ENCODE measurements at places on chromosomes 16 and 17. TPM values are rescaled to one million over a fixed set of nuclear protein-coding genes. Genes with fewer than 3 reads are reported as not detected.
A peak's percentile ranks its signal among the peaks of the same experiment; 100 is the strongest.

GRCh38 chr16:84559311-84559932 is 55.0 kb upstream of the MEAK7 start:
- H3K4me1 ChIP-seq, result peaks cover 16% of the 10 kb centered on the region
- no peak for DNase-seq
- H3K36me3 ChIP-seq, result no peaks in the 10 kb centered on the region
- no peak overlapping the region for H3K4me3 ChIP-seq
- peak overlapping the region; percentile 56 for H3K27ac ChIP-seq

DNA sequence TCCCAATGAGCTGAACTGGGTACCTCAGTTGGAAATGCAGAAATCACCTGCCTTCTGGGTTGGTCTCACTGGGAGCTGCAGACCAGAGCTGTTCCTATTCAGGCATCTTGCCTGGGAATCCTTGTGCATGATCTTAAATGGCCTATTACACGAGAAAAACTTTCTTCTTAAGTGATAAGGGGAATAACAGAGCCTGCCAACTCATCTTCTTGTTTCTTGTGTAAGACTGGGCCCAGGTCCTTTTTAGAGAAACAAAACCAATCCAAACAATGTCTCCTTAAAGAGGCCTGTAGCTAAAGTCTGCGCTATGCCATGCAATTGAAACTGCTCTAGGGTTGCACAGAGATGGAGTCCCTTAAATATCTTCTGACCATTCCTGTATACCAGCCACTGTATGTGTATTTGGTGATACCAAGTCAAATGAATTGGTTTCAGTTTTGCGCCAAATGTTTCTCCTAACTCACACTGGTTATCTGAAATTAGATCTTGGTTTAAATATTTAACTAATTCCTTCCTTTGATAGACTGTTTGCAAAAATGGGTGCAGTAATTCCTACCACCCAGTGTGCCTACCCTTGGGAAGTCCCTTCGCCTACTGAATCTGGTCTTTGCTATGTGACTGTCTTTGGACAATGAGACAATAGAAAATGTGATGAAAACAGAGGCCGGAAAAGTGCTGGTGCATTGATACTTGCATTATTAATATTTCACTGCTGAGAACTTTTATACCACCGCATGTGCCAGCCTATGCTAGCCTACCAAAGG is 6.5 kb upstream of the CCL23 start:
- H3K36me3 ChIP-seq, result no peaks in the 10 kb centered on the region
- H3K4me1 ChIP-seq, result no peaks in the 10 kb centered on the region
- peaks cover 32% of the 10 kb centered on the region for H3K27me3 ChIP-seq
- no peak overlapping the region for H3K27ac ChIP-seq
- no peak for DNase-seq

- H3K36me3 ChIP-seq, result peaks cover 23% of the 10 kb centered on the region
- no peak for DNase-seq
- H3K4me1 ChIP-seq, result no peaks in the 10 kb centered on the region
- H3K4me3 ChIP-seq, result no peak overlapping the region
Observed at GRCh38 chr17:63790057-63790456, 16.1 kb downstream of the DDX42 start.

PRAC1 gene
- total RNA-seq, result 0.88 TPM

DNA sequence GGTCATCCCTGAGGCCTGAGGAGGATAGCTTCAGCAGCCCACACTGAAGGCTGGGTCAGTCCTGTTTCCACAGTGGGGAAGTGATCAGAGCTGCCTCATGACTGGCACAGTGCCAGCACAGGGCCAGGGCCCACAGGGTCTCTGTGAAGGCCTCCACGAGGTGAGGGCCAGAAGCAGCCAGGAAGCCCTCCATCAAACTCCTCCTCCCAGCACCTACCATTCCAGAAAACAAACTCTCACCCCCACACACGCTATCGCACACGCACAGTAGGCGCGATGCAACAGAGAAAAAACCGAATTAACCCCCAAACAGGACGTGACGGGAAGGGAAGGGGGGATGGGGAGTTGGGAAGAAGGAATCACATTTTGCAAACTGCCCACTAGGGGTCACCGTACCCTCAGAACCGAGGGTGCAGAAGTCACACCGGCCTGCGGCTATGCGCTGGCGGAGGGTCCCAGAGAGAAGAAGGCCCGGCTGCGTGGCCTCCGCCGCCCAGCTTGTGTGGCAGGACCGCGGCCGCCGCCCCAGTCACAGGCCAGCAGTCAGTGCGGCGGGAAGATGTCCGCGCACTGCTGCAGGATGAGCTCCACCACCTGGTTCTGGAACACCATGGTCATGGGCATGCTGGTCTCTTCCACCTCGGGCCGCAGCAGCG is 37.6 kb downstream of the ARHGAP27 start:
- peak; percentile 80 for DNase-seq
- H3K27ac ChIP-seq, result peak overlapping the region; percentile 56
- peaks cover 4% of the 10 kb centered on the region for H3K4me1 ChIP-seq
- peak overlapping the region; percentile 47 for H3K4me3 ChIP-seq
- H3K36me3 ChIP-seq, result peaks cover 6% of the 10 kb centered on the region
- H3K27me3 ChIP-seq, result peaks cover 15% of the 10 kb centered on the region

TBC1D3 gene
- not detected for total RNA-seq

MYH13 gene
- total RNA-seq, result not detected

KRTAP3-1 gene
- total RNA-seq, result 1.7 TPM

SPATA22 gene
- not detected for total RNA-seq

- peak within 1 kb of the TSS; percentile 84 for H3K27ac ChIP-seq
- peaks cover 10% of the 10 kb centered on the region for H3K4me1 ChIP-seq
- H3K36me3 ChIP-seq, result peaks cover 8% of the 10 kb centered on the region
- H3K4me3 ChIP-seq, result peak within 1 kb of the TSS; percentile 86
- no peaks in the 10 kb centered on the region for H3K27me3 ChIP-seq
Observed at GRCh38 chr16:81095953-81096714, at the start of gene GCSH. Gene GCSH (minus strand): TSS chr16:81096395. CDS start chr16:81096278, 117 bp downstream.

RHBDL3 gene
- total RNA-seq, result 4.4 TPM

HLF gene
- 2.6 TPM for total RNA-seq

GRB7 gene
- 31.8 TPM for total RNA-seq

GRCh38 chr17:17988427-17988945 is 15.8 kb downstream of the DRC3 start:
- no peak overlapping the region for H3K27ac ChIP-seq
- H3K27me3 ChIP-seq, result no peaks in the 10 kb centered on the region
- no peak for DNase-seq
- H3K4me3 ChIP-seq, result no peak overlapping the region

DNA sequence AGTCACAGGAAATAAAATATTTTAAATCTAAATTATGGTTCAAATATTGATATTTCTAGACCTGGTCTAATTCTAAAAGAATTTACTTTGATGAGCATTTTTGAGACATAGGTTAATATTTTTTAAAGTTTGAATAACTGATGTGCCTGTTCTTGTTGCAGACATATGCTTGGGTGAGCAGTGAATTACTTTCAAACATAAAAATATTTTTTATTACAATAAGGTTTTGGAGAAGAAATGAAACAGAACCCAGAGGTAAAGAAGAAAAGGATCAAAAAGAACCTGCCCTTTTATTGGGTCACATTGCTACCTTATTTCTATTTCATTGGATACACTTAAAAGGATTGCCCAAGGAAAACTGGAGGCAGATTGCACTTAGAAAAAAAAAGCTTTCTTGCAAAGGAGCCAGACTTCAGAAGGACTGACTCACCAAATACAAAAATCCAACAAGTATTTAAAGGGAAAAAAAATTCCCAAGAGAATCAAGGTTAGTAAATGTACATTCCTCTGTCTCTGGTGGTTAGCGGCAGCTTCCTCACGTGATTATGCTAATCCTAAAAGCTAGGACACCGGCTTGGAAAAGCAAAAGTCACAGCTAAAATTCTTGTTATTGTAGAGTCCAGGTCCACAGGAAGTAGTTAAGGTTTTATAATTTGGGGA is 18.5 kb downstream of the ENPP7 start:
- H3K36me3 ChIP-seq, result no peaks in the 10 kb centered on the region
- no peak overlapping the region for H3K27ac ChIP-seq
- no peak overlapping the region for H3K4me3 ChIP-seq
- peaks cover 10% of the 10 kb centered on the region for H3K4me1 ChIP-seq

SLC22A31 gene
- 5.3 TPM for total RNA-seq

- no peaks in the 10 kb centered on the region for H3K27me3 ChIP-seq
- peak overlapping the region; percentile 64 for H3K4me3 ChIP-seq
- no peak for DNase-seq
- H3K4me1 ChIP-seq, result peaks cover 52% of the 10 kb centered on the region
Observed at GRCh38 chr17:42518755-42519545, 17.1 kb upstream of the NAGLU start.

GRCh38 chr17:17882082-17882581 is 45.3 kb upstream of the SREBF1 start:
- no peak for DNase-seq
- H3K4me3 ChIP-seq, result no peak overlapping the region
- peaks cover 27% of the 10 kb centered on the region for H3K36me3 ChIP-seq

- H3K4me1 ChIP-seq, result peaks cover 32% of the 10 kb centered on the region
- DNase-seq, result no peak
- peaks cover 57% of the 10 kb centered on the region for H3K27me3 ChIP-seq
- no peak overlapping the region for H3K4me3 ChIP-seq
- no peaks in the 10 kb centered on the region for H3K36me3 ChIP-seq
- H3K27ac ChIP-seq, result no peak overlapping the region
Observed at GRCh38 chr17:43548689-43549379, 2.7 kb upstream of the ETV4 start.

GDPD1 gene
- 8.0 TPM for total RNA-seq

GPR142 gene
- 4.1 TPM for total RNA-seq

DNA sequence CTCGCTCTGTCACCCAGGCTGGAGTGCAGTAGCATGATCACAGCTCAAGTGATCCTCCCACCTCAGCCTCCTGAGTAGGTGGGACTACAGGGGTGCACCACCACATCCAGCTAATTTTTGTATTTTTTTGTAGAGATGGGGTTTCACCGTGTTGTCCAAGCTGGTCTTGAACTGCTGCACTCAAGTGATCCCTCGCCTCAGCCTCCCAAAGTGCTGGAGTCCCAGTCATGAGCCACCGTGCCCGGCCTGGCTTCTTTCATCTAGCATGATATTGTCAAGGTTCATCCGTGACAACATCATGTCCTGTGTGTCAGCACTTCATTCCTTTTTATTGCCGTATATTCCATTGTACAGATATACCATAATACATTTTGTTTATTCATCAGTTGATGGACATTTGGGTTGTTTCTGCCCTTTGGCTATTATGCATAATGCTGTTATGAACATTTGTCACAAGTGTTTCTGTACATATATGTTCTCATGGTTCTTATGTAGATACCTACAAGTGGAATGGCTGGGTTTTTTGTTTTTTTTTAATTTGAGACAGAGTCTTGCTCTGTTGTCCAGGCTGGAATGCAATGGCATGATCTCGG is 3.4 kb upstream of the GHDC start:
- H3K4me1 ChIP-seq, result peaks cover 8% of the 10 kb centered on the region
- H3K27ac ChIP-seq, result no peak overlapping the region
- no peaks in the 10 kb centered on the region for H3K27me3 ChIP-seq
- no peak overlapping the region for H3K4me3 ChIP-seq
- H3K36me3 ChIP-seq, result no peaks in the 10 kb centered on the region
- DNase-seq, result no peak

CCDC78 gene
- 3.9 TPM for total RNA-seq

GRCh38 chr16:85348911-85349334 is 236.7 kb upstream of the CIBAR2 start:
- no peaks in the 10 kb centered on the region for H3K27me3 ChIP-seq
- peaks cover 43% of the 10 kb centered on the region for H3K4me1 ChIP-seq
- H3K4me3 ChIP-seq, result no peak overlapping the region
- DNase-seq, result no peak
- H3K27ac ChIP-seq, result peak overlapping the region; percentile 19

GRCh38 chr17:6843241-6843880 is 11.8 kb upstream of the TEKT1 start:
- no peaks in the 10 kb centered on the region for H3K4me1 ChIP-seq
- no peak for DNase-seq
- no peaks in the 10 kb centered on the region for H3K36me3 ChIP-seq
- H3K4me3 ChIP-seq, result no peak overlapping the region
- no peak overlapping the region for H3K27ac ChIP-seq

TMEM238L gene
- not detected for total RNA-seq

MYH8 gene
- 0.05 TPM for total RNA-seq

DNA sequence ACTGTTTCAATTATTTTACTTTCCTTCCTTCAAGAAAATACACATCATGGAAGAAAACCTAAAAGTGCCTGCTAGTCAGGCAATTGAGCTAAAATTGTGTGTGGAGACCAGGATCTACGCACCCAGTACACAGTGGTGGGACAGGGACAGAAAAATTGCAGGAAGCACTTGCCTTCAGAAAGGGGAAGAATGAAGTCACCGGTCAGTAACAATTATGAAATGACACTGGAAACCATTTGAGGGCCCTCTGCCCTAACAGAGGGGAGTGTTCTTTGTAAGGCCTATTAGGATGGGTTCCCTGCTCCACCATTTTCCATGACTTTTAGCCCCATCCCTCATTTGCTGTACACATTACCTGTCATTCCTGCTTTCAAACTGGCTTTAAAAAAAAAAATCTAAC is 4.5 kb upstream of the PHAF1 start:
- no peaks in the 10 kb centered on the region for H3K27me3 ChIP-seq
- peaks cover 14% of the 10 kb centered on the region for H3K4me1 ChIP-seq

HOXB5 gene
- total RNA-seq, result 20.8 TPM

DHX8 gene
- total RNA-seq, result 50.1 TPM

DNA sequence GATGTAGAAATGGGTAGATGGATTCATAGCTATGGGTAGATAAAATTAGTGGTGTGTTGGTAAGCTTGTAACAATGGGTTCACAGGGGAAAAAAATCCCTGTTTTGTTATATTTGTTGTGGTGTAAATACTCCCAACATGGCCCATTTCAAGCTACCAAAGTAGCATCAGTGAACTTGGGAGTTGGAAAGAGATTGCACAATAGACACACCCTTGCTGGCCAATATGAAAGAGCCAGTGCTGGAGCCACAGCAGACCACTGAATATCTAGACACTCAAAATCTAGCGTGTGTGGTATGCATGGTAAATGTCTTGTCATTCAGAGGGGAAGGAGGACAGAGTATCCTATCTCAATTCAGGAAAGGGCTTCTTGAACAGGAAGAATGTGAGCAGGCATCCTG is 565.1 kb upstream of the SALL1 start:
- H3K27me3 ChIP-seq, result no peaks in the 10 kb centered on the region
- no peak for DNase-seq
- H3K36me3 ChIP-seq, result no peaks in the 10 kb centered on the region
- H3K4me1 ChIP-seq, result no peaks in the 10 kb centered on the region
- H3K27ac ChIP-seq, result no peak overlapping the region

DNA sequence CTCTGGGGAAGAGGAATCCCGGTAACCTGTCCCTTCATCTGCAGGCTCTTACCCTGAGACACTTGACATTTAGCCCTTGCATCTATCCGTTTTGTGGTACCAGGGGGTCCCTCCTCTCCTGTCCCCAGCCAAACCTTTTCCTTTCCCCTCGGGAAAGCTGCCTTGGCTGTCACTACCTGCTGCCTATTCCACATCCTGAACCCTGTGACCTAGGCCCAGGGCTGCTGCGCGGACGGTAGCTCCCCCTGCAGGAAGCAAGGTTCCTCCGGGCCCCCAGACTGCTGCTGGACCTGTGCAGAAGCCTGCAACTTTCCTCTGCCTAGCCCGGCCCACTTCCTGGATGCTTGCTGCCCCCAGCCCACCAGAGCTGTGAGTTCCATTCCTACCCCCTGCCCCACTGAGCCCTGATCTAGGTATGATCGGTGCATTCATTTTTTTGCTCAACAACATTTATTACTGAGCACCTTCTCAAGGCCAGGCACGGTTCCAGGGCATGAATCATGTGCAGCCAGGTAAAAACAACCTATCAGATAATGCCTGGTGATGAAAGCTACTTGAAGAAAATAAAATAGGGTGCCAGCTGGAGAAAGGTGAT is 10.5 kb upstream of the ALDOA start:
- peak overlapping the region; percentile 82 for H3K4me3 ChIP-seq
- peak overlapping the region; percentile 74 for H3K27ac ChIP-seq
- H3K27me3 ChIP-seq, result no peaks in the 10 kb centered on the region
- no peak for DNase-seq
- H3K4me1 ChIP-seq, result peaks cover 22% of the 10 kb centered on the region
